ENCODE measurements at places on chromosomes 11 and 22.

DNA sequence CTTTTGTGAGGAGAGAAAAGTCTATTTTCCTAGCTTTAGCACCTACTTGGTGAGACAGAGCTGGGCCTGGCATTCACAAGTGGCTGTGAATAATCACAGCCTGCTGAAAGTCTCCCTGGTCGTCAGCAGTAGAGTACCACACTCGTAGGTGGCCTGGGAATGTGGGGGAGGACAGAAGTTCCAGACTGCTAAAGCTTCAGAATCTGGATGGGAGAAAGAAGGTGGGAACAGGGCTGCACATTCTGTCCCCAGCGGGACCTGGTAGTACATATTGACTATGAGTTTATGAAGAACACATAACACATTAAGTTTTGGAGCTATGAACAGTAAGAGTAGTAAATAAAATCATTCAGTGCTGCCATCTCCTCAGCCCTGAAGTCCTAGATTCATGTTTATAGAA is 19.0 kb upstream of the LIMK2 start:
- DNase-seq: no peak

DNA sequence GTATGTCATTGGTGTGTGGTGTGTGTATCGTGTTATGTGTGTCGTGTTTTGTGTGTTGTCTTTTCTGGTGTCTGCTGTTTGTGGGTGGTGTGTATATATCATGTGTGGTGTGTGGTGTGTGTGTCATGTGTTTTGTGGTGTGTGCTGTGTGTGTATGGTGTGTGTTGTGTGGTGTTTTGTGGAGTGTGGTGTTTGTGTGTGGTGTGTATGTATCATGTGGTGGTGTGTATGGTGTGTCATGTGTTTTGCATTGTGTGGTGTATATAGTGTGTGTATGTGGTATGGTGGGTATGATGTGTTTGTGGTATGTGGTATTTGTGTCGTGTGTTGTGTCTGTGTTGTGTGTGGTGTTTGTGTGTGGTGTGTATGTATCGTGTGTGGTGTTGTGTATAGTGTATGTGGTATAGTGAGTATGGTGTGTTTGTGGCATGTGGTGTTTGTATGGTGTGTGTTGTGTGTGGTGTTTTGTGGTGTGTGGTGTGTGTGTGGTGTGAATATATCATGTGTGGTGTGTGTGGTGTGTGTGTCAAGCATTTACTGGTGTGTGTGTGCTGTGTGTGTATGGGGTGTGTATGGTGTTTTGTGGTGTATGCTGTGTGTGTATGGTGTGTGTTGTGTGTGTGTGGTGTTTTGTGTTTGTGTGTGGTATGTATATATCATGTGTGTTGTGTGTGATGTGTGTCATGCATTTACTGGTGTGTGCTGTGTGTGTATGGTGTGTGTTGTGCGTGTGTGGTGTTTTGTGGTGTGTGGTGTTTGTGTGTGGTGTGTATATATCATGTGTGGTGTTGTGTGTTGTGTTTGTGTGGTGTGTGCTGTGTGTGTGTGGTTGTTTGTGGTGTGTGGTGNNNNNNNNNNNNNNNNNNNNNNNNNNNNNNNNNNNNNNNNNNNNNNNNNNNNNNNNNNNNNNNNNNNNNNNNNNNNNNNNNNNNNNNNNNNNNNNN is 12.7 kb downstream of the PIM3 start:
- DNase-seq: no peak

GRCh38 chr11:19746086-19746485 is 33.4 kb downstream of the NAV2 start:
- DNase-seq: no peak

- DNase-seq: no peak
These were observed 29.5 kb upstream of the MYH9 start for GRCh38 chr22:36417281-36417686.

- no peak for DNase-seq
These were observed 11.9 kb downstream of the CD82 start for GRCh38 chr11:44577231-44577830.
